ENCODE measurements at places on chromosomes 3 and 15. TPM values are rescaled to one million over a fixed set of nuclear protein-coding genes. Genes with fewer than 3 reads are reported as not detected.

- no peaks in the 10 kb centered on the region for H3K27me3 ChIP-seq
- peak; percentile 78 for DNase-seq
These were observed 782.2 kb upstream of the GOLIM4 start for GRCh38 chr3:168877899-168878298.

DNA sequence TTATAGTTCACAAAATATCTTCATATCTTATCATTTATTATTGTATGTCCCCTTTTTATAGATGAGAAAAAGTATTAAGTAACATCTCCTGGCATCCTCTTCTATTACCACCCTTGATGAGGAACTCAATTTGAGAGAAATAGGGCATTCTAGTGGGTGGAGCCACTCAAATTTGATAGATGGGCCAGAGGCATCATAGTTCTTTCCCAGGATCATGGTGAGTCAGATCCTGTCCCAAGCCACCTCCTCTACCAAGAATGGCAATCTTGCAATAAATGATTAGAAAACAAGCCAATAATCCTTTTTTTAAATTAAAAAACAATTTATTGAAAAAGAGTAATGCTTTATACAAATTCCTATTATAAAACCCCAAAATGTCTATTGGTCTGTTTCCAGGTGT is 16.8 kb downstream of the CLDN1 start:
- no peak for DNase-seq
- no peaks in the 10 kb centered on the region for H3K27me3 ChIP-seq
- H3K4me3 ChIP-seq: no peak overlapping the region
- no peaks in the 10 kb centered on the region for H3K36me3 ChIP-seq

DNA sequence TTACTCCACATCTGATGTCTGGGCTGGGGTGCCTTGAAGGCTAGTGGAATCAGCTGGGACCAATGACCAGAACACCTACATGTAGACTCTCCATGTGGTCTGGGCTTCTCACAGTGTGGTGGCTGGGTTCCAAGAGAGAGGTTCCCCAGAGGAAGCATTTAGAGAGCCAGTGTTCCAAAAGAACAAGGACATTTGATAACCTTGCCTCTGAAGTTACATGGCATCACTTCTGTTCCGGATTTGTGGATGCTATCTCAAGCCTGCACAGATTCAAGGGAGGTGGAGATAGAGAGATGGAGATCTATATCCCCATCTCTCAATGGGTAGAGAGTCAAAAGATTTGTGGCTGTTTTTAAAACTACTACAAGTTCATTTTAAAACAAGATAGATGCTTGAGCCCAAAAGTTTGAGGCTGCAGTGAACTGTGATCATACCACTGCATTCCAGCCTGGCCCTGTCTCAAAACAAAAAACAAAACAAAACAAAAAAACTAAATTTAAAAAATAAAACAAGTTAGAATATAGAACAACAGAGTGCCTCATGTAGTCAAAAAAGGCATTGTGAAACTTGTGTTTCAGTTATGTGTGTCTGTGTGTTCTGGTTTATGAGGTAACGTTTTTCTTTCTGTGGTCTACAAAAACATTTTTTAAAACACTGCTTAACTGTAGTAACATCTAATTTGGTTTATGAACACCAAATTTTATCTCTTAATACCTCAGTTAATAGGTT is 44.8 kb downstream of the PDE8A start:
- no peaks in the 10 kb centered on the region for H3K36me3 ChIP-seq
- H3K4me3 ChIP-seq: no peak overlapping the region
- DNase-seq: no peak
- peak overlapping the region; percentile 73 for H3K27ac ChIP-seq
- no peaks in the 10 kb centered on the region for H3K27me3 ChIP-seq

GRCh38 chr3:177830411-177830849 is 633.1 kb upstream of the TBL1XR1 start:
- H3K27me3 ChIP-seq: no peaks in the 10 kb centered on the region
- no peaks in the 10 kb centered on the region for H3K36me3 ChIP-seq
- no peaks in the 10 kb centered on the region for H3K4me1 ChIP-seq
- H3K27ac ChIP-seq: no peak overlapping the region
- H3K4me3 ChIP-seq: no peak overlapping the region
- DNase-seq: no peak

DNA sequence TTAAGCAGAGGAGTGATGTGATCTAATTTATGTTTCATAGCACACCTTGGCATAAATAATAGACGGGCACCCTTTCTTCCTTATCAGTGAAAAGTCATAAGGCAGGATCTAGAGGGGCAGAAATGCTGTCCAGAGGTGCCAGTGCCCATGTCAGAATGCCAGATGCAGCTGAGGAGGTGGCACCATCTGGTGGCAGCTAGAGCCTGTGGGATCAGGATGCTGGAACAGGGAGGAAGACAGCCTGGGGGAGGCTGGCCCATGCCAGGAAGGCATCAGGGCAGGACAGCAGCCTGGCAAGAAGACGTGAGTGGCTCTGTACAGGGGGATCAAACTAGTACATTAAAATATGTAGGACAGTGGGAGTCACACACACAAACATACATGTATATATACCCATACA is 16.5 kb downstream of the MYH15 start:
- DNase-seq: no peak
- H3K27me3 ChIP-seq: no peaks in the 10 kb centered on the region
- H3K27ac ChIP-seq: no peak overlapping the region
- H3K4me3 ChIP-seq: no peak overlapping the region
- no peaks in the 10 kb centered on the region for H3K36me3 ChIP-seq
- H3K4me1 ChIP-seq: no peaks in the 10 kb centered on the region

- H3K27me3 ChIP-seq: no peaks in the 10 kb centered on the region
- H3K4me1 ChIP-seq: no peaks in the 10 kb centered on the region
- no peaks in the 10 kb centered on the region for H3K36me3 ChIP-seq
- H3K27ac ChIP-seq: no peak overlapping the region
- no peak overlapping the region for H3K4me3 ChIP-seq
These were observed 23.4 kb downstream of the STAC start for GRCh38 chr3:36403661-36404060.

DNA sequence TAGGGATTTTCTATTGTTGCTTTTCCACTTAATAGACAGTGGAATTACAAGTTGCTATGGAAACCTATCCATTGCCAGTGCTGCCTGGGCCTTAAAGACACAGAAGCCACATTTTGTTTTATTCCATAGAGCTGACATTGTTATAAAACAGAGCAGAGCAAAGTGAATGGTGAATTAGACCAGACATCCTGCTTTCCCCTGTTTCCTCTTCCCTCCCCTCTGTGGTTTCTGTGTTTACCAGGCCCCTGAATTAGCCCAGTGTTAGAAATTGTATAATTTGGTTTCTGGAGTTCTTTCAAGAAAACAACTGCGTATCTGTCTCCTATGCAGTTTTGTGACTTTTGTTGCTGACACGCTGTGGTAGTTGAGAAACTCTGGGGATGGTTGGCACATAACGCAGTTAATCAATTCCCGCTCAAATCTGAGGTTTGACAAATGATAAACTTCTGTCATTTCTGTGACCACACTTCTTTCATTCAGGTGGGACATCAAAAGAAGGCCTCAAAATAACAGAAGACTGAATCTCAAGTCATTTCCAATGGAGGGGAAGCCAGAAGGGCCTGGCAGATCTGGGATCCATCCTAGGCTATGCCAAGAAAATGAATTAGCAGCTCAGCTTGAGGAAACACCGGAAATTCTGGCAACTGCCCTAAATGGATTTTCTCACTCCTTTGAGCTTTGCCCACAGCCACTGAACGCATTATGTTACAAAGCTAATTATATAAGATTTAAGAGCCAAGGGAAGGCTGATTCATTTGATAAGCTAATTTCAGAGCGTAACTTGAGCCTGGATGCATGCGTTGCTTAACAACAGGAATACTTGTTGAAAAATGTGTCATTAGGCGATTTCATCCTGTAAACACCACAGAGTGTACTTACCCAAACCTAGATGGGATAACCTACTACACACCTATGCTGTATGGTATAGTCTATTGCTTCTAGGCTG is 46.9 kb downstream of the NR1D2 start:
- no peak overlapping the region for H3K27ac ChIP-seq
- peaks cover 10% of the 10 kb centered on the region for H3K4me1 ChIP-seq
- no peaks in the 10 kb centered on the region for H3K36me3 ChIP-seq
- no peak overlapping the region for H3K4me3 ChIP-seq
- peak; percentile 85 for DNase-seq

GRCh38 chr3:47430606-47431005 is 45.1 kb downstream of the SCAP start:
- H3K4me3 ChIP-seq: no peak overlapping the region
- H3K27me3 ChIP-seq: no peaks in the 10 kb centered on the region
- no peak overlapping the region for H3K27ac ChIP-seq

MST1R gene
- total RNA-seq: 29.6 TPM

GAP43 gene
- 0.19 TPM for total RNA-seq

All from kidney (tissue), 22 donors.